ENCODE measurements at places on chromosomes 3 and 15. TPM values are rescaled to one million over a fixed set of nuclear protein-coding genes. Genes with fewer than 3 reads are reported as not detected.

- peak overlapping the region; percentile 69 for H3K4me3 ChIP-seq
- no peak for DNase-seq
- peaks cover 12% of the 10 kb centered on the region for H3K4me1 ChIP-seq
- H3K27me3 ChIP-seq, result no peaks in the 10 kb centered on the region
- H3K36me3 ChIP-seq, result peaks cover 35% of the 10 kb centered on the region
These were observed 826 bp downstream of the CCDC66 start for GRCh38 chr3:56557831-56558170.

- H3K4me3 ChIP-seq, result no peak overlapping the region
- H3K27me3 ChIP-seq, result no peaks in the 10 kb centered on the region
- H3K36me3 ChIP-seq, result no peaks in the 10 kb centered on the region
- no peak for DNase-seq
These were observed 101.9 kb upstream of the CACNA2D3 start for GRCh38 chr3:54020436-54020835.

GRCh38 chr3:177563792-177564191 is 366.5 kb upstream of the TBL1XR1 start:
- no peak overlapping the region for H3K27ac ChIP-seq
- H3K27me3 ChIP-seq, result no peaks in the 10 kb centered on the region
- no peaks in the 10 kb centered on the region for H3K4me1 ChIP-seq
- no peak for DNase-seq
- no peaks in the 10 kb centered on the region for H3K36me3 ChIP-seq

DNA sequence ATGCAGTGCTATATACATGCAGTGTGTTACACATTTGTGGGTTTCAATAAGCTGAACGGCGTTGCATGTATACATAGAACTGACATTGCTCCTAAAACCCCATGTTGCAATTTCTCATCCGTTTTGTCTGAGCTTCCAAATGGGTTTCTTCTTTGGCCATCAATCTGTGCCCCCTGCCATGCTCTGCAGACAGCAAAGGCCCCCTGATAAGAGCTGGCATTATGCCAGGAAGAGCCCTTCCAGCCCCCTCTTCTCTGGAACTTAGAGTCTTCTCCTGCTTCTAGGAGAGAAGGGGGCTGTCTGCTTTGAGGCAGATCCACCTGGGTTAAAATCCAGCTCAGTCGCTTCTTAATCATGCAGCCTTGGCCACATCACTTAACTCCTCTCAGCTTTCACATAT is 254.0 kb downstream of the SLCO3A1 start:
- H3K27me3 ChIP-seq, result no peaks in the 10 kb centered on the region
- no peak overlapping the region for H3K27ac ChIP-seq
- peaks cover 16% of the 10 kb centered on the region for H3K36me3 ChIP-seq
- H3K4me1 ChIP-seq, result peaks cover 21% of the 10 kb centered on the region
- no peak for DNase-seq

The C2CD4B gene
- 1.7 TPM for total RNA-seq

The OIP5 gene
- total RNA-seq, result 1.3 TPM

DNA sequence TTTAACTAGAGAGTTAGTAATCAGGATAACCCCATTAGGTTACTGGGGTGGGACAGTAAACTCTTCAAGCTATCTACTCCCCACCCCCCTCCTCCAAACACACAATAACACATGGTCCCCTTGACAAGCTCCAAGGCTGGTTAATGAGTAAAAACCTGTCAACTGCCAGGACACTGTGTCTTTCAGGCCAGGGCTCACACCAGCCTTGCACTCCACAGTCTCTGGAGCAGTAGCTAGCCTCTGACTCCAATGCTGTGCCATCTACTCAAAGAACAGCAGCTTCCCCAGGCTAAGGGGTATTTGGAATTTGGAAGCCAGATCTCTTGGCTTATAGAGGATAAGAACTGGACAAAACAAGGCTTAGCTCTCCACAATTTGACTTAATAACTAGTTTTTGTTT is 115.8 kb downstream of the LRIG1 start:
- no peak overlapping the region for H3K4me3 ChIP-seq
- no peak overlapping the region for H3K27ac ChIP-seq
- peaks cover 42% of the 10 kb centered on the region for H3K36me3 ChIP-seq
- H3K4me1 ChIP-seq, result peaks cover 4% of the 10 kb centered on the region
- no peak for DNase-seq

- H3K4me1 ChIP-seq, result peaks cover 19% of the 10 kb centered on the region
- H3K4me3 ChIP-seq, result no peak overlapping the region
- H3K27me3 ChIP-seq, result no peaks in the 10 kb centered on the region
- no peaks in the 10 kb centered on the region for H3K36me3 ChIP-seq
- DNase-seq, result no peak
These were observed 6.6 kb upstream of the MAGEF1 start for GRCh38 chr3:184718431-184718830.

DNA sequence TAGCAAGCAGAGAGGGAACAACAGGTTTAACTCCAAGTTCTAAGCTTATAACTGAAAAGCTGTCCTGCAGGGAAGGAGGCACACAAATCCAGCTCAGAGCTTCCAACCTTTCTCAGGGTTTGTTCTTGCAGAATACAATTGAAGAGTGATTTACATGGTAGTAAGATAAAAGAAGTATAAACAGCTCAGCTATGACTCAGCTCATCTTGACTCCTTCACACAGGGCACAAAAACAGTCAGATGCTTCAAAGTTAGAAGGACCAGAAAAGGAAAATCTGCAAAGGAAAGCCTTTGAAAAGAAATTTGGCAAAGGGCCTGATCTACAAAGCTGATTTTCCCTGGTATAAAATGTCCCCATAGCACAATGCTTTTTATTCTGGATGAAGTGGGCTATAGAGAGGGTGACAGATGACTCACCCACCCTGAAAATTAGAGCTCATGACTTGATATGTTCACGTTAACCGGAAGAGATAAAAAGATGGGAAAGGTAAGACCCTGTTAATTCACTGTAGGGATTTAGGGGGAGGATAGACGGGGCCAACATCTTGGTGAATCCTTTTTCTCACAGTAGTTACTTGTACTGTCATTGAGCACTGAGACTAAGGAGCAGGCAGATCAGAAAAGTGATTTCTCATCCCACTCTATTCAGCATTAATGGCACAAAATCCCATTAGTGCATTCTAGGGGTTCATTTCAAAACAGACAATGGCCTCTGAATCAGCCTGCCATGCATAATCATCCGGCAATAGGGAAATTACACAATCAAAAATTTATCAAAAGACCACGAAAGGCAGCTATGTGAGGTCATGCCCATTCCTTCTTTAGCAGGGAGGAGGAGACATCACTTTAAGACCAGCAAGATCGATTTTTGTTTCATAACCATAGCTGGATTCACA is 143.5 kb downstream of the GAP43 start:
- no peak for DNase-seq
- no peaks in the 10 kb centered on the region for H3K27me3 ChIP-seq
- H3K36me3 ChIP-seq, result no peaks in the 10 kb centered on the region
- H3K27ac ChIP-seq, result no peak overlapping the region

GRCh38 chr15:63888146-63888545 is 54.4 kb upstream of the HERC1 start:
- H3K4me3 ChIP-seq, result no peak overlapping the region
- no peaks in the 10 kb centered on the region for H3K36me3 ChIP-seq
- DNase-seq, result no peak
- peaks cover 3% of the 10 kb centered on the region for H3K4me1 ChIP-seq
- H3K27me3 ChIP-seq, result no peaks in the 10 kb centered on the region

DNA sequence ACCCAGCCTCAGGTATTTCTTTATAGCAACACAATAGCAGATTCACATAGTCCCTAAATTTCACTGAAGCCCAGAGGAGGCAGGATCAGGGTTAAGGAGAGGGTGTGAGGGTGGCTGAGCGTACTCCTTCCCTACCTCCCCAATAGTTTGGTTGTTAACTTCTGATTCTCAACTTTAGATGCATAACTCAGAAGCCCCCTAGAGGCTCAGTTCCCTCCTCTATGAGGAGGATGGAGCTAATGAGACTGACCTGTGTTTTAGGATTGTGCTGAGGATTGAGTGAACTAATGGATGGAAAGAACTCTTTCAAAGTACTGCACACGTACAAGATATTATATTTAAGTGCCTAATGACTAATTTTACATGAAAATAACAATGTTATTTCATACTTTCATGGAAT is 249.3 kb upstream of the SOX14 start:
- no peaks in the 10 kb centered on the region for H3K4me1 ChIP-seq
- no peak for DNase-seq
- no peak overlapping the region for H3K27ac ChIP-seq
- no peaks in the 10 kb centered on the region for H3K27me3 ChIP-seq

The TMEM158 gene
- 0.83 TPM for total RNA-seq

The GLCE gene
- total RNA-seq, result 7.8 TPM

- no peaks in the 10 kb centered on the region for H3K36me3 ChIP-seq
- no peak for DNase-seq
- no peak overlapping the region for H3K27ac ChIP-seq
These were observed 238.8 kb downstream of the OPA1 start for GRCh38 chr3:193831495-193832455.

GRCh38 chr3:194269610-194270145 is 81.5 kb downstream of the CPN2 start:
- peak; percentile 94 for DNase-seq
- no peaks in the 10 kb centered on the region for H3K27me3 ChIP-seq
- peak overlapping the region; percentile 94 for H3K27ac ChIP-seq

DNA sequence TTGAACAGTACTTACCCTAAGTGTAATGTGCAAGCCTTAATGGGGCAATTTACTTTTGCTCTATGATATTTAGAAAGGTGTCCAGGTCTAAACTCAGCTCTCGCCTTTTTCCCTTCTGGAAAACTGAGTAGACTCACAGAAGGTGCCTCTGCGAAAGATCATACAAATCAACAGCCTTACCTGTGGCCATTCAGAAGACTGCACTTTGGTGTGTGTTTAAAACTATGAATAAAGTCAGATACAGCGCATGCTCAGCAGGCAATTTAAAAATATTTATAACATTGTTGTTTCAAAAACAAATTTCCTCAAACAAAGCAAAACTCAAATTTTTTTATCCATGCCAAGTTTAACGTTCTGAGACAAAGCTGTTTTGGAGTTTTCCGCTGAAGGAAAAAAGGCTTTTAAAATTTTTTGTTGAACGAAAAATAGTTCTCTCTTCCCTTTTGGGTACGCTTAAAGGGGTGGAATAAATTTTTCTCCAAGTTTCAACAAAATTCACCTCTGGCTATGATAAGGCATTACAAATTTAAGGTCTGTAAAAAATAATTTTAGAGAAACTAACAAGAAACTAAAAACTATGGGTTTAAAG is 156.3 kb downstream of the TIGIT start:
- no peak for DNase-seq
- H3K4me3 ChIP-seq, result no peak overlapping the region
- H3K27ac ChIP-seq, result peak overlapping the region; percentile 86

- H3K27me3 ChIP-seq, result no peaks in the 10 kb centered on the region
- H3K36me3 ChIP-seq, result no peaks in the 10 kb centered on the region
- H3K4me1 ChIP-seq, result peaks cover 17% of the 10 kb centered on the region
- H3K27ac ChIP-seq, result no peak overlapping the region
These were observed 12.6 kb upstream of the STARD5 start for GRCh38 chr15:81336568-81336967.

DNA sequence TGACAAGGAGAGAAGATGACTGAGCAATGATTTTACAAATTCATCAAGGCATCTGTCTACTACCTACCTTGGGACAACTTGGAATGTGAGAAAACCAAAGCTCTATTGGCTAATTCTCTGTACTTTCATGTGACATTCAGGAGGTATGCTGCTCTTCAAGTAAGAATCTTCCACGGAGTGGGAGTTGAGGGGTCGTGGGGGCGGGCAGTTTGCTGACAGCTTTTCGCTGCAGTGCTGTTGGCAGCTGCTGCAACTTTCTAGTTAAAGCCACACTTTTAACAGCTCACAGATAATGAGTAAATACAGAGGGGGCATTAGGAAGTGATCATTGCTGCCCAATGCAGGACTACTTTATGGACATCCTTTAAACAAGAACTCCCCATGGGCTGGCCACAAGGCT is 22.3 kb downstream of the CLDN1 start:
- H3K27ac ChIP-seq, result no peak overlapping the region
- no peak for DNase-seq
- no peaks in the 10 kb centered on the region for H3K27me3 ChIP-seq
- H3K4me3 ChIP-seq, result no peak overlapping the region

- no peaks in the 10 kb centered on the region for H3K27me3 ChIP-seq
- H3K4me3 ChIP-seq, result no peak overlapping the region
- DNase-seq, result no peak
These were observed 88.2 kb downstream of the GPR156 start for GRCh38 chr3:120196812-120197211.

DNA sequence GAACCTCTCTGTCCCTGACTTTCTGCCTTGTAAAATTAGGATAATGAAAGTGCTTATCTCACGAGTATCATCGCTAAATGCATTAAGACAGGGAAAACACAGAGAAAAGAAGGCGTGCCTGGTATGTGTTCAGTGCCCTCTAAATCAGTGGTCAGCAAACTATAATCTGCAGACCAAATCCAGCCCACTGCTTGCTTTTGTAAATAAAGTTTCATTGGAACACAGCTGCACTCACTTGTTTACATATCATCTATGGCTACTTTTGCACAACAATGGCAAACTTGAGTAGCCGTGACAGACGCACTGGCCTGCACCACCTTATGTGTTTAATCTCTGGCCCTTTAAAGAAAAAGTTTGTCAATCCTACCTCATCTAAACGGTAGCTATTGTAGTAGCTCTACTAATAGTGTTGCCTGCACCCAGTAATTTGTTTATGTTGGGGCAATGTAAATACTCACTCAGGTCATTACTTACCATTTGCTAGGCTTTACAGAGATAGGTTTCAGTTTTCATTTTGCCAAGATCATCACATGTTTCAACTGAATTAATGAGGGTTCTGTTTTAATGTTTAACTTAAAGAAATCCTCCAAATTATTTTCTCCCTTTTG is 229.4 kb downstream of the FEZF2 start:
- H3K27me3 ChIP-seq, result no peaks in the 10 kb centered on the region
- peak overlapping the region; percentile 56 for H3K27ac ChIP-seq
- H3K4me3 ChIP-seq, result no peak overlapping the region
- H3K36me3 ChIP-seq, result no peaks in the 10 kb centered on the region
- DNase-seq, result no peak
- H3K4me1 ChIP-seq, result peaks cover 28% of the 10 kb centered on the region

DNA sequence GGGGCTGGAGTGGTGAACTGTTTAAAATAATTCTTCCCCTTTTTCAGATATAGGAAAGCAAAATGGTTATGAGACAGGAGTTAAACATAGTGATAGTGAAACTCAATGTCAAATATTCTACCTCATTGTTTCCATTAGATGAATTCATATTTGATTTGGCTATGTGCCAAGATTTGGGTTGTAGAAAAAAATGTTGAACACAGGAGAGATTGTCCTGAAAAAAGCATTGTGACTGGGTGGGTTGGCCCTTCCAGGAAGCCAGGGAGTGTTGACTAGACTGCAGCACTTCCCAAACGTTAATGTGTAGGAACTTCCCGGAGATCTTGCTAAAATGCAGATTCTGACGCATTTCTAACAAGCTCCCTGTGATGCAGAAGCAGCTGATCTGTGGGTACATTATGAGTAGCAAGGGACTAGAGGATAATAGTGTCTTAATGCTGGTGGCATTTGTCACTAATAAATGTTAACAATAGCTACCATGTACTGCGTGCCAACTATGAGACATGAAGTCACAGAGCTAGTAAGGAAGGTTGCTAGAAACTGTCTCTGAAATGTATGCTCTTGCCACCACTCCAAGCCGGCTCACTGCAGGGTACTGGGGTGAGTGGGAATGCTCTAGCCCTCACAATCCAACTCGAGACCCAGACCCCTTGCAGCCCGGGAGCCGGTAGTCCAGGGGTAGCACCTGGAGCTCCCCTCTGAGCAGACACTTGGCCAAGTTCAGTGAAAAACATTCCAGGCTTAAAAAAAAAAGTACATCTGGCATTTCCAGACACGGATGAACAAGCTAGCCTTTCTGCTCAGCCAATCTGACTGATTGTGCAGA is 120.6 kb downstream of the CD47 start:
- H3K4me3 ChIP-seq, result no peak overlapping the region
- no peaks in the 10 kb centered on the region for H3K36me3 ChIP-seq
- no peaks in the 10 kb centered on the region for H3K27me3 ChIP-seq
- peaks cover 14% of the 10 kb centered on the region for H3K4me1 ChIP-seq
